NCI-H1105 treated with DMSO at 0.1 percent for 48 hours (cell line): ENCODE measurements at places on chromosomes 11 and 22.

- no peak for DNase-seq
These were observed 94.8 kb downstream of the PICALM start for GRCh38 chr11:85974122-85974521.

DNA sequence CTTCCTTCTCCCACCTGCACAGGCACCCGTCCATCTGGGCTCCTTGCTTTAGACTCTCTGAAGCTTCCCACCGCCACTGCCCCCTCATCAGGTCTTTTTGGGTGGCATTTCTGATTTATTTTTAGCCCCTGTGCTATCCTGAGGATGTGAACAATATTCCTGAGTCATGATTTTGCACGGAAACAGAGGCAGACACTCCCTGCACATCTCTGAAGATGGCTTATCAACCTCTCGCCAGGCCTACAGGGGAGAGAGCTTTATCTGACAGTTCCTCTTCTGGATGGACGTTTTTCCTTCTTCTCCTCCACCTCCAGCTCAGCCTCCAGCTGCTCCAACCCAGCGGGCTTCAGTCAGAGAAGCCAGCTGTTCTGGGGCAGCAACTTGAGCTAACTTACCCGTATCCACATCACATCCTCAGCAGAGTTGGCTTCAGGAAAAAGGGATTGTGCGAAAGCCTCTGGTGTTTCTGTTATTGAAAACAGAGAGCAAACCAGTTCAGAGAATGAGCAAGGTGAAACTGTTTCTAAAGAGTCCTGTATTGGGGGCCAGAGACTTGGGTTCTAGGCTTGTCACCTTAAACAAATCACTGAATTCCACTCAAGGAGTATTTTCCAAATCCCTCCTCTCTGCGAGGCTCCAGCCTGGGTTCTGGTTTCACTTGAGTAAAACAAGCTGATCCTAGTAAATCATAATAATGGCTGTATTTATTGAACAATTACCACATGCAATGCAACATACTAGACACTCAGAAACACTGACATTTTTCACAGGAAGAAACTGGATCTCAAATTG lies 33.1 kb upstream of the ETS1 start:
- no peak for DNase-seq

DNA sequence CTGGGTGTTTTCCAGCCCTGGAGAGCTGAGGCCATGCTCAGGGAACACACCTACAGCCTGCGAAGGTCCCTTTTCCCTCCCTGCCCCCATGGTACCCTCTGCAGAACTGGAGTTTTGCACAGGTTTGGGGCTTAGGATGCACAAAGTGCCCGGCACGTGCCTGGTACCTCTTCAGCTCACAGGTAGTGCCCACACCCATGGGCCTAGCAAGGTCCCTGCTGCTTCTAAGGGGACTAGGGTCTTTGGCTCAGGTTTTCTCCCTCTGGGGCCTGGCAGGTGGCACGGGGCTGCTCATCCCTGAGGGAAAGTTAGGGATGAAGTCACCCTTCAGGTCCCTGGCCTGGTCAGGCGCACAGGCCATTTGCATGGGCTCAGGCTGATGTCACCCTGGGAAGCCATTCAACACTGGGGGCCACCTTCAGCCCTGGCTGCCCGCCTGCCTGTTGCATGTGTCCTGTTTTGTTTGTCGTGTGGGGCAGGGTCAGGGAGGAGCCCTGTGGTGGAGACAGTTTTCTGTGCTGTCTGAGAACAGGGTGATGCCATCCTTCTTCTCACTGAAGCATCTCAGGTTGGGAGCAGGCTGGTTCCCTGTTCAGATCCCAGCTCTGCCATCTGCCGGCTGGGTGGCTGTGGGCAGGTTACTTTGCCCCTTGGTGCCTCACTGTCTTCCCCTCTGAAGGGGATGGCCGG lies 68.3 kb upstream of the CRYBB3 start:
- no peak for DNase-seq

- DNase-seq: no peak
These were observed 106.5 kb upstream of the SYT13 start for GRCh38 chr11:45392591-45393091.

DNA sequence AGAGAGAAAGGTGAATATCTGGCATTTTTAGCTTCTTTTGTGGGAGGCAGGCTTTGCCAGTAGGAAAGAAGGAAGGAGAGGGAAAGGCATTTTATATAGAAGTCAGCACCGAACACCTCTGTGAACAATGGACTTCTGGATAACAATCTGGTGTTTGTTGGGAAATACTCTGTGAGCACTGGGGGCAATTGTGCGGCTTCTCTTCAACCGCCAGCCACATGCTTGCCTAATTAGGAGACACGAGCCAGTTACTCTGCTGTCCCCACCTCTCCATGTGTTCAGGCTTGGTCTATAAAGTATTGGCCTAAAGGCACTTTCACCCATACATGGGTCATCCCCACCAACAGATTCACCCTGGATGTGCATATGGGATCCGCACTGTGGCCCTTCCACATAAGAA lies 523.6 kb downstream of the NTM start:
- DNase-seq: no peak

DNA sequence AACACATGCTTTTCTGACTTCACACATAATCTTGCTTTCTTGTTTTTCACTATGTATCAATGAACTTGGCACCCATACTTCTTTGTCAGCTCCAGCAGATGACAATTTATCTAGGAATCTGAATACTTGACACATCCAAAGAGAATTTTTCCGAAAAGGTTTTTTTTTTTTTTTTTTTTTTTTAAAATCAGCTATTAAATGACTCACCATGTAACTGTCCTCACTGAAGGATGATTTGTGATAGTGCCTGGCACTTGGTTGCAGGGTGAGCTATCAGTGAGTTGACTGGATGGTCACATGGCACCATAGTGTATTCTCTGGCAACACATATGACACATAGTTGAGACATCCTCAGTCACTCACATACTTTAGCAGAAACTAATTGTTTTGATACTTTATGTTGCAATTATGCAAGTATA lies 133.4 kb upstream of the E2F8 start:
- no peak for DNase-seq

DNA sequence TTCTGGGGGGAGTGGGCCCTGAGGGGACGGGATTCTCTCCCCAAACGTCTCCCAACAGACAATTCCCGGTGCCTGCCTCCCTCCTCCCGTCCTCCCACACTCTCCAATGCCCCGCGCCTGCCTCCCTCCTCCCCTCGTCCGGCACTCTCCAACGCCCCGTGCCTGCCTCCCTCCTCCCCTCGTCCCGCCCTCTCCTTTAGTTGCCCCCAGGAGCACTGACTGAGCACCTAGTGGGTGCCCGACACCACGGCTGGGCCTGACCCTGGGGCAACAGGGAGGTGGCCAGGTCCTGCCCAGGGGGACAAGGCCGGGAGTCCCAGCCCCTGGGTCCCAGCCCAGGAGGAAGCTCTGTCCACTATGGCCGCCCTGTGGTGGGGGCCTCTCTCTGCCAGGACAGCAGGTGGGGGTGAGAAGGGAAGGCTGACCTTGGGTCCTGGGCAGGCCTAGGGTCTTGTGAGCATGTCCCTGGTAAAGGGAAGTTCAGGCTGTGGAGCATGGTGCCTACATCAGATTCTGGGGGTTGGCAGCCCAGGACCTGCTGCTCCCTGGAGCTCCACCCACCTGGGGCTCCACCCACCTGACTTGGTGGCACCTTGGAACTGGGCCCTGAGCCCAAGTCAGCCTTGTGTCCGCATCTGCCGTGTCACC lies 942.3 kb downstream of the BRD1 start:
- no peak for DNase-seq

DNA sequence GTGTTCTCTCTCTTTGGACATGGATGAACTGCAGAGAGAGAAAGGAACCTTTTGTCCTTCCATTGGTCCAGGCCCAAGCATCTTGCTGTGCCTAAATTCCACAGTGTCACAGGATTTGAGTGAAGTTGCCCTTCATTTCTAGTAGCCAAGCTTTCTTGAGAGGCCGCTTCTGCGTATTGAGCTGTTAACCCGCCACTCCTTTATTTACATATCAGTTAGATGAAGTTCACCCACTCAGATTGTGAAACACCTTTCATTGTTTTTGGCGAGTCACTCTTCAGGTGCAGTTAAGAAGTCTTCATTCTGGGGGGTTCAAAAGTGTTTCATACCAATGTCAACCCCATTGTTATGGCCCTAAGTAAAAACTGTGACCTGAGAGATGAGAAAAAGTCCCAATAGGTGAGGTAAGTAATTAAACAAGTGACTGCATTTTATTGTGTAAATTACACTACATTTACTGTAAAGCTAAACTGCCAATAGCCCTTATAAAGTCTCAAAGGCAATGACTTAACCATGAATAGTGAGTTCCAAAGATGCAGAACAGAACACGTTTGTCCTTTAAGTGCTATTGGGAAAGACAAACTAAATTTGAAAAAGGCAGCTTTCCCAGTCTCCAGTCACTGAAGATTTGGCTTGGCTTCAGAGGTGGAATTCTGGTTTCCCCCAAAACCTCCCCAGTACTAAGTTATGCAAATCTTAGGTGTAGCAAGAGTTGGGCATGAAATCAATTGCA lies 61.0 kb downstream of the APIP start:
- DNase-seq: no peak

GRCh38 chr22:26143806-26144325 lies 25.4 kb upstream of the SEZ6L start:
- DNase-seq: no peak

GRCh38 chr11:32131321-32131720 lies 40.4 kb downstream of the RCN1 start:
- no peak for DNase-seq

DNA sequence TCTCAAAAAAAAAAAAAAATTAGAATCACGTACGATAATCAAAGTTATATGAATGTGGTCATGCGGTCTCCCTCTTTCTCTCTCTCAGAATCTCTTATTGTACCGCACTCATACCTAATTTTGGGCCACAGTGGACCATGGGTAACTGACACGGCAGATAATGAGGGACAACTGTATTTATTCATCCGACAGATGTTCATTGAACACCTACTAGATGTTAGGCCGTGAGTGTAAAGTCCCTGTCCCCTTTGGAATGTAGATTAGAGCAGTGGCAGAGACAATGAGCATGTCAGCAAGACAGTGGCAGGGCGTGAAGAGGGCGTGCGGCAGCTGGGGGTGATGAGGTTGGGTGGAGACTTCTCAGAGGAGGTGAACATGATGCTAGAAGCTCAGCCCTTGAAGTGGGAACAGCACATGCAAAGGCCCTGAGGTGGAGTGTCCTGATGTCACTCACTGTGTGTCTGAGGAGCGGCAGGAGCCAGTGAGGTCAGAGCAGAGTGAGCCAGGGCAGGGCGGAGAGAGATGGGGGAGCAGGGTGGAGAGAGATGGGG lies 25.1 kb downstream of the CACNA1I start:
- DNase-seq: no peak

- no peak for DNase-seq
These were observed 441.4 kb downstream of the BUD13 start for GRCh38 chr11:116331381-116331780.

DNA sequence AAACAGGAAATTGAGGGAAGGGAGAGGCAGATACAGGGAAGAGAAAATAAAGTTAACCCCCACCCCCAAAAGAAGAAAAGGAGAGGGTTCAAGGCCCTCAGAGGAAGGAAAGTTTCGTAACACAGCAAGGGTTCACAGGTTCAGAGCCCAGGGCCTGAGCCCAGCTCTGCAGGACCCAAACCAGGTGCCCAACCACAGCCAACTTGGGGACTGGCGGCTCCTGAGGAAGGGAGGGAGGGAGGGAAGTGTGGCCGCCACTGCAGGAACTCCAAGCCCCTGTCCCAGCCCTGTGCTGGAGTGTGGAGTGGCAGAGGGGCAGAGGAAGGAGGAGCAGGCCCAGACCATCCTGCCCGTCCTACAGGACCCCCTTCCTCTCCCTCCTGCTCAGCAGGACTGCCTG lies 59.2 kb downstream of the ELFN2 start:
- no peak for DNase-seq

GRCh38 chr11:85791409-85791990 lies 19.4 kb downstream of the SYTL2 start:
- no peak for DNase-seq

- DNase-seq: no peak
These were observed 1436.3 kb downstream of the TBC1D22A start for GRCh38 chr22:48198489-48199459.

GRCh38 chr11:69968396-69969347 lies 109.4 kb upstream of the ANO1 start:
- DNase-seq: no peak

DNA sequence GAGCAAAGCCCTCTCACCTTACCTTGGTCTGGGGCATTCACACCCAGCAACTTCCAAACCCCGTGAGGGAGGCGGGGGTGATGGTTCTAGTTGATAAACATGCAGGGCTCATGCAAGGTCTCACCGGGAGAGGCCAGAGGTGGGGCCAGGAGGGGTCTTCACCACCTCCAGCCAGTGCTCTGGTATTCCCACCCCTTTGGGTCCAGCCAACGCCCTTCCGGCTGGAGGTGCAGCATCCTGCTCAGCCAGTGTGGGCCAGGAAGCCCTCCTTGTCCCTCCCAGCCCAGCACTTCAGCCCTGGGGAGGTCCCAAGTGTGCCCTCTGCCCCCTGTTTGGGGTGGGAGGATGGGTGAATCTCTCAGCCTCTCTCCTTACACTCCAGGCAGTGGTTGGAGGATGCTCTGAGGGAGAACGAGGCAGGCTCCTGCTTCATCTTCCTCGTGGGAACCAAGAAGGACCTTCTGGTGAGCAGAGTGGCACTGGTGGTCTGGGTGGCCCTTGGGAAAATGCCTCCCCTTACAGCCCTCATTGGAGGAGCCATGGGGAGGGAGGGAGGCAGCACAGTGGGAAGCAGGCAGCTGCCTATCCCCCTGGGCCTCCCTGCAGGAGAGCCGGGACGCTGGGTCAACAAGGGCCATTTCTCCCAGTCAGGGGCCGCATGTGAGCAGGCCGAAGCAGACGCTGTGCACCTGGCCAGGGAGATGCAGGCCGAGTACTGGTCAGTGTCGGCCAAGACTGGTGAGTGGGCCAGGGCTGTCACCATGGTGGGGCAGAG lies 13.4 kb downstream of the RAB36 start:
- DNase-seq: no peak

GRCh38 chr11:11387622-11388305 lies 34.7 kb upstream of the CSNK2A3 start:
- DNase-seq: no peak

DNA sequence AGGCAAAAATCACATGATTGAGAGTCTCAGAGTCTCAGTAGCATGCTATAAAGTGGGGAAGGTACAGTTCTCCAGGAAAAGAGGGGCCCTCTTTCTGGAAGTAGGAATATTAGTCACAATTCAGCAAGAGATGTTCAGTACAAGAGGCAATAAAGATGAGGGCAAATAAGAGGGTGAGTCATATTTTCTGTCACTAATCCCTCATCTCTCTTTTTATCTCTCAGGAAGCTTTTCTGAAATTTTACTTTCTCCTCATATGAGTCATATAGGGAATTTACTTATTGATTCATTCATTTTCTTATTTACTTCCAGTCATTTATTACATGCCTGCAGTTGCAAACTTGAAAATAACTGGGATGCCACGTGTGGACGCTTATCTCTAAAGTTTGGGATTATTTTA lies 3.4 kb upstream of the NXPE1 start:
- no peak for DNase-seq

- no peak for DNase-seq
These were observed 22.9 kb downstream of the TRIM22 start for GRCh38 chr11:5712507-5712906.

DNA sequence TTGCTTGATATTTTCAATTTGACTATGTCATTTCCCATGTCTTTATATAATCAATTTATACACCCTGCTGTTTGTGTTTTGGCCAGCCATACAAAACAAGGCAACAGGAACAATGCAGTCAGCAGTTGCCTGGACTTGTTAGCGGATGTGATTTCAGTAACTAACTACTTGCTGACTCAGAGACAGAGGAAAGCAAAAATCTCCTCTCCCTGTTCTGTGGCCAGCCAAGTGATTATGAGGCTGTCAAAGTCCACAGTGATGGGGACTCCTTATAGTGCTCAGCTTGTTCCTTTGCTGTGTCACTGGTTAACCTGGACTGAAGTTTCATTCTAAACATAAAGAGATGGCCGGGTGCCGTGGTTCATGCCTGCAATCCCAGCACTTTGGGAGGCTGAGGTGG lies 32.6 kb upstream of the APLP2 start:
- no peak for DNase-seq
